Fibroblast of skin of abdomen (primary cell): ENCODE measurements at places on chromosomes 2 and 18.

GRCh38 chr18:55337908-55338521 is 250.0 kb downstream of the TCF4 start:
- no peak for DNase-seq

GRCh38 chr2:134099273-134099672 is 154.6 kb upstream of the MGAT5 start:
- DNase-seq, result no peak

- peak; percentile 17 for DNase-seq
Observed at GRCh38 chr18:68991286-68991685, 193.4 kb downstream of the CCDC102B start.

- DNase-seq, result no peak
Observed at GRCh38 chr2:100791294-100791935, 28.5 kb upstream of the NPAS2 start.

DNA sequence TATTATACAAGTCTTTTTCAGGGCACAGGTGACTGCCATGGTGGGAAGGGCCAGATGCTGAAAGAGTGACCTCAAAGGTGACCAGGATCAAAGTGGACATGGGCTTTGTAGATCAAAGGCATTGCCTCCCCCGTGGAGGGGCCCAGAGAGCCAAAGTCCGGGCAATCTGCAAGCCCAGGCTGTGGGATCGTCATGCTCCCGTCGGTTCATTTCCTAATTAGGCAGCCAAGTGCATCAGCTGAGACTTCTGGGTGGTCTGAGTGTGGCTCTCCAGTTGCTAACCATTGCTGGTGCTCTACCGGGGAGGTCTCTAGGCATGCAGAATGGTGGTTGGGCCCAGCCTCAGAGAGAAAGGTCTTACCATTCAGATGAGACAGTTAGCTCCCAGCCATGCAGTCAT is 61.6 kb downstream of the TRIB2 start:
- DNase-seq, result peak; percentile 53

GRCh38 chr2:232282508-232283055 is 96.0 kb upstream of the ALPP start:
- no peak for DNase-seq

GRCh38 chr2:20490300-20491181 is 43.7 kb downstream of the RHOB start:
- DNase-seq, result peak; percentile 76

- no peak for DNase-seq
Observed at GRCh38 chr2:71281950-71282349, 49.6 kb upstream of the ZNF638 start.

- DNase-seq, result peak; percentile 77
Observed at GRCh38 chr2:198660501-198660900, 797.2 kb downstream of the SATB2 start.

- DNase-seq, result peak; percentile 25
Observed at GRCh38 chr2:67219651-67220050, 177.5 kb upstream of the ETAA1 start.

- DNase-seq, result no peak
Observed at GRCh38 chr2:177640423-177640822, 247.8 kb downstream of the AGPS start.
